ENCODE measurements at places on chromosomes 1 and 21.

GRCh38 chr1:219788091-219788490, 140.3 kb downstream of the SLC30A10 start:
- DNase-seq = no peak

- no peak for DNase-seq
Observed at GRCh38 chr1:20540281-20540680, 12.1 kb upstream of the FAM43B start.

GRCh38 chr1:226735576-226735975, 3.5 kb downstream of the ITPKB start:
- no peak for DNase-seq

GRCh38 chr1:9594471-9595155, 5.9 kb downstream of the TMEM201 start:
- DNase-seq = no peak

DNA sequence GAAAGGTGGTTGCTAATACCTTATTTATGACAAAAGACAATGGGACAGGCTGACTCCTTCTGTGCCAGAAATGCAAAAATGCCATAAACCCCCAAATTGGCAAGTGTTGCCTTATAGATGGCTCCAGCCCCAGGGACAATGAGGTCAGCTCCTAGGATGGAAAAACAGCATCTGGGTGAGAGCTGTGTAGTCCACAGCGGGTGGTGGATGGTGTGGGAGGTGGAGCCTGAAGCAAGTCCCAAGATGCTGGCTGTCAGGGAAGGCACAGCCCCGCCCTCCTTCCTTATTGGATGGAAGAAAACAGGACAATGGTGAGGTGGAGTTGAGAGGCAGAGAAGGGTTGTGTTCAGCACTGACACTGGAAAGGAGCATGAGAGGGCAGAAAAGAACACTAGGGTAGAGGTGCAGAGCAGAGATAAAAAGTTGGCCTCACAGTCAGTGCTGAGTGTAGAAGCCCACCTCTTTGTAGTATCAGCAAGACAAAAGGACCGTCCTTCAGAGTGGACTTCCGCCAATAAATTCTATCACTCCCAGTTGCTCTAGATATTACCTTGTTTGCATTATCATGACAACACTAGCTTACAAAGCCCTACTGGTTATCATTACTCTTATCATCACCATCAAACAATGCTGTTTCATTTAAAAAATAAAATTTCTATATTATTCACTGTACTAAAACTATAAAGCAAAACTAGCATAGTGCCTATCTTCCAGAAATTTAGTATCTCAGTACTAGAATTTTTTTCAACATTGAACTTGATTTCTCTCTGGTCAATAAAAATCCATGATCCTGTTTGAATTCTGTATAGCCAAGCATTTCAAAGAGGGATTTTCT, 3.7 kb upstream of the SDE2 start:
- no peak for DNase-seq

DNA sequence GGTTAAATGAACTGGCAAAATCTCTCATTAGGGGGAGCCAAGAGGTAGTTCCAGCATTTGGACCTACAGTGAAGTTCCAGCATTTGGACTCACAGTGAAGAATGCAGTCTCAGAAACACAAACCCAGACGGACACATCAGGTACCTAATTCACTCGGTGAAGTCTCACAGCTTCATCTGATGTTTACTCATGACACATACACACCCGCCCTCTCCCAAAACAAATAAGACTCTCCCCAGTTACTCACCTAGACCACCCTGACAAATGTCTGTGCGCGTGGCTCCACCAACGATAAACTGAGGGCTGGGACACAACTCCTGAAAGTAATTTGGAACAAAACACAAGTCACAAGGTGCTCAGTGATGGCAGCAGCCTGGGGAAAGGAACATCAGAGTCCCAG, 11.4 kb downstream of the CAPN8 start:
- DNase-seq = no peak

- DNase-seq = no peak
Observed at GRCh38 chr1:64473367-64473766, 3.4 kb downstream of the CACHD1 start.

GRCh38 chr1:118949315-118949714, 38.8 kb downstream of the TBX15 start:
- no peak for DNase-seq

DNA sequence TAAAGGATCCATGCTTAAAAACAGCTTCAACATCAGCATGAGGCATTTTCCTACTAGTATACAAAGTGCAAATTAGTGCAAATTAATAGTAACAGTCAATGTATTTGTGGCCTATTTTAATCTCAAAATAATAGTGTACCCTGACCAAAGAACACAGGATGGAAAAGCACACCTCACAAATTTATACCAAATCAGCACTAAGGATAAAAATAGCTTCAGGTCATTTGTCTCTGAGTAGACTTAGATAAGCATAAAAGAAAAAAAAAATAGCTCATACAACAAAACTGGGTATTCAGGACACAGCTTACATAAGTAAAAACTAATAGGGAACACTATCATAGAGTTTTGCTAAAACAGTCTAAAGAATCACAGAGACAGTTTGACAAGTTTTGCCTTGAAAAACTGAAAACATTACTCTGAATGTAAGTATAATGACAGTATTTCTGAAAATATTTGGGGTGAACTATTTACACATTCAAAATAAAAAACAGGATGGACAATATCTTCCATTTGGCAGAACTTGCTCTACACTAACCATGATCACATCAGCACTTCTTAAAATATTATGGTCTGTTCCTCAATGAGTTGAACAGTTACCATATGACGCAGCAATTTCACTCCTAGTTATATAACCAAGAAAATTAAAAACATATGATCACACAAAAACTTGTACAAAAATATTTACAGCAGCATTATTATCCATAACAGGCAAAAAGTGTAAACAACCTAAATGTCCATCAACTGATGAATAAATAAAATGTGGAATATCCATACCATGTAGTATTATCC, 46.3 kb downstream of the RNF115 start:
- DNase-seq = no peak

DNA sequence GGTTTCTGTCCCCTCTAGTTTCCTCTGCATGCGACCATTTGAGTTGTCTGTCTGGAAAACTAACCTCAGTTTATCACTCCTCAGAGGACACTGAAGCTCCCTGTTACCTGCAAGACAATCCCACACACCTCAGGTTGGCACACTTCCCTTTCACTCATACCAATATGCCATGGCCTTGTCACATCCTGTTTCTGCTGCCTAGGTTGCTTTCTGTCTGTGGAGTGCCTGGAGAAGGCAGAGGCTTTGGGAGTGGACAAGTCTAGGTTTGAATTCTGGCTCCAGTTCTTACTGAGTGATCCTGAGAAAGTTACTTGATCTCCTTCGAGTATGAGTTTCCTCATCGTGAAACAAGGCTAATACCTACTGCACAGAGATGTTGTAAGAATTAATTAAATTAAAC, 171.5 kb upstream of the CACYBP start:
- no peak for DNase-seq

DNA sequence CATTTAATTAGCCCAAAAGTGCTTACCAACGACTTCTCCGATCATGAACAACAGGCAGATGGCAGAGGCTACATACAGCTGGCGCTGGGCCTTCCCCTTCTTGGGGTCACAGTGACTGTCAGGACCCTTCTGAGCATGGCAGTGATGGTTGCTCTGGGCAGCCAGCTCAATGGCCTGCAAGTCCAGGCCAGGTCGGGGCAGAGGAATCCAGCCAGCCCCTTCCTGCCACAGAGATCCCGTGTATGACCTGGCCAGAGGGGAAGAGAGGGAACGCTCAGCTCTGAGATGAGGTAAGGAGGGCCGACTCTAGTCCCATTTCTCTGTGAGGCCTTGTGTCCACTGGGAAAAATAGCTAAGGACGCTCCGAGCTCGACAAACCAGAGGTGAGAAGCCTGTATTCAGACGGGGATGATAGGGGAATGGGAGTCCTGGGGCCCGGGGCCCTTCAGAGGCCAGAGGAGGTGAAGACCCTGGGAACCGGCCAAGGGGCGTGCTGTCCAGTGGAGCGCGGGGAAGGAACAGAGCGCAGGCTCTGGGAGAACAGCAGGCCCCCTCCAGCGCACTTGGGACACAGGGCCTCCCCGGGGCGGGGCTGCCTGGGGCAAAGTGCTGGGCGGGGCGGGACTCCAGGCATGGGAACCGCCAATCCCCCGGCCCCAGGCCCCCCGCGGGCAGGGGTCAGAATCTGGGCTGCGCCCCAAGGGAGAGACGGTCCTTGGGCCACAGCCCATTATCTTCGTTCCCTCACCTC, 772 bp downstream of the SLC30A2 start:
- DNase-seq = no peak

DNA sequence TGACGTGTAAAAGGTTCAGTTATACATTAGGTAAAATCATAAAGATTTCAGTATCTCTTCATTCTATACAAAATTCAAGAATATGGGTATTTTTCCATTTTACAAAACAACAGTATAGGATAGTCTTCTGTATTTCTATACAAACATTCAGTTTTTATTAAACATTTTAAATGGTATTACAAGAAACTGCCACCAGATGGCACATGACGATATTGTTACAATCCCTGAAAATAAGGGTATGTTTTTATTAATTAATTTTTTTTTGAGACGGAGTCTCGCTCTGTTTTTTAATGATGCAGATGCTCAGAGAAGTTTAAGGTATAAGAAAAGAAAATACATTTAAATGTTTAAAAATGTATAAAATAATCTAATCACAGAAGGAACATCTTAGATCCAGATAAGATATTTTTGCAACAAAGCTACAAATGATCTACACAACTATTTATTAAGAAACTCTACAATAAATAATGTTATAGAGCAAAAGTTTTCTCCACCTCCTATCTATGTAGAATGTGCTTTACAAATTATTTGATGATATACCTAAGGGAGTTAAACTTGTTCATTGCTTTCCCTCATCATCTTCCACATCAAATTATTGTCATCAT, 23.5 kb upstream of the RSBN1 start:
- peak; percentile 79 for DNase-seq

DNA sequence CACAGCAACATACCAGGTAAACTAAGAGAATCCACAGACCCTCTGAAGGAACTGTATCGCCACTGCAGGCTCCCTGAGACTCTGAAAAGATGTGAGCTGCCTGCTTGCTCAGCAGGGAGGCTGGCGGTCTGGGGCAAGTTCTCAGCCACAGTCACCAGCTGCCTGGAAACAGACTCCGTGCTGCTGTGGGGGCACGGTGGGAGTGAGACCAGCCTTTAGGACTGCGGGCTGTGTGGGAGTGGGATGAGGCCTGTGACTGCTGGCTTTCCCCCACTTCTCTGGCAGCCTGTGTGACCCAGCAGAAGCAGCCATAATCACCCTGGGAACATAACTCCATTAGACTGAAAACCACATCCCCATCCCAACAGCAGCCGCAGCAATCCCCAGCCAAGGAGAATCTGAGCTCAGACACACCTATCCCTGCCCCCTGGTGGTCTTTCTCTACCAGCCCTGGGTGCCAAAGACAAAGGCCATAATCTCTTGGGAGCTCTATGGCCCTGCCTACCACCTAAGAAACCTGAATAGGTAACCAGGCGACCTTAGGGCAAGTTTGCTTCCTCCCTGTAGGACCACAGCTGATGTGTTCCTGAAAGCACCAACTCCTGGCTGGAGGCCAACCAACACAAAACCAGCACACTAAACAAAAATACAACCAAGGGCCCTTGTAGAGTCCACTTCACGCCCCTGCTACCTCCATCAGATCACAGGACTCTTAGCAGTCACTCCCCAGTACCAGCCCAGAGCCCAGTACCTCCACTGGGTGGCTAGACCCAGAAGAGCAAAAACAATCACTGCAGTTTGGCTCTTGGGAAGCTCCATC, 151.5 kb downstream of the SMYD3 start:
- DNase-seq = no peak
